ENCODE measurements at places on chromosomes 13 and 19. TPM values are rescaled to one million over a fixed set of nuclear protein-coding genes. Genes with fewer than 3 reads are reported as not detected.

GRCh38 chr13:93635616-93636032 is 409.0 kb downstream of the GPC6 start:
- DNase-seq, result no peak

- no peak for DNase-seq
Observed at GRCh38 chr19:49973987-49974386, 13.0 kb upstream of the SIGLEC11 start.

- DNase-seq, result no peak
Observed at GRCh38 chr19:46875234-46875633, 14.4 kb downstream of the ARHGAP35 start.

- no peak for DNase-seq
Observed at GRCh38 chr19:49848938-49849337, 2.0 kb upstream of the PTOV1 start.

GRCh38 chr13:113466383-113466782 is 13.1 kb upstream of the ADPRHL1 start:
- no peak for DNase-seq

DNA sequence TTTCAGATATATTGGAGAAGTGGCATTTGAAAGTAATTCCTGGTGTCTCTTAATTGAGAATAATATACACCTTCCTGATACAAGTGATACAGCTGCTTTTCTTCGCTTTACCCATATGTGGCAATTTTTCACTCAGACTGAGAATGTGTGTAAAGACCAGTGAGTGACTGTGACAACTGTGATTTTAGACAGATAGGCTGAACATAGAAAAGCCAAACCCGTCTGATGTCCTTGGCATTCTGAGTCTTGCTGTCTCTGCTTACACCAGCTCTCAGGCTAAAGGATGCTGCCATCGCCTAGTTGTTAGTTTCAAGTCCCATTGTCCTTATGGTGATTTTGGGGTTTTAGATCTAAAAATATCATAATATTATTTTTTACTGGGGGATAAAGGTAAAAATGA is 492.6 kb downstream of the RFC3 start:
- DNase-seq, result no peak

- peak; percentile 14 for DNase-seq
Observed at GRCh38 chr19:50315773-50316448, 13.3 kb downstream of the KCNC3 start.

- DNase-seq, result no peak
Observed at GRCh38 chr13:19822673-19823072, 39.9 kb upstream of the PSPC1 start.

GRCh38 chr13:112845511-112846144 is 123.4 kb upstream of the MCF2L start:
- DNase-seq, result no peak

DNA sequence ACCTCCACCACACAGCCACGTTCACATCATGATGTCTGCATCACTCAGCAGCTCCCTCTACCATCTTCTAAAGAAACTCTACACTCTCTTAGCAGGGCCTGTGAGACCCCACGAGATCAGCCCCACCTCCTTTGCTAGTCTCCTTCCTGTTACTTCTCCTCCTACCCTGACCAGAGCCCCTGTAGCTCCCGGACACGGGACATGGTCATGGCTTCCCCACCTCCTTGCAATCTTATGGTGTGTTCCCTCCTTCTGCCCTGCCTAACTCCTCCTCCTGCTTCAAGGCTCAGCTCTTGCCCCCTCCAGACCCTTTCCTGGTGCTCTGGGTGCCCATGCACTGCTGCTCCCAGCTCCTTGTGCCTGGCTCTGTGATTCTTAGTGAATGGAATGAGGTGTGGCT is 8.1 kb upstream of the MRPS31 start:
- no peak for DNase-seq

DNA sequence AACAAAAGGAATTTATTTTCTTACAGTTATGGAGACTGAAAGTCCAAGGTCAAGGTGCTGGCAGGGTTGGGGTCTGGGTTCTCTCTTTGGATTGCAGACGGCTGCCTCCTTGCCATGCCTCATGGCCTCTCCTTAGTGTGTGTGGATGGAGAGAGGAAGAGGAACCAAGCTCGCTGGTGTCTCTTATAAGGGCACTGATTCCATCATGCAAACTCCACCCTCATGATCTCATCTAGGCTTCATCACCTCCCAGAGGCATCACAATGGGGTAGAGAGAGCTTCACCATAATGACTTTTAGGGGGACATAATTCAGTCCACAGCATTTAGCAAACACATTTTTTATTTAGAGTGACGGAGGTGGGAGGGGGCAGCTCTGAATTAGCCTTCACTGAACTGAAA is 104.9 kb upstream of the ABCC4 start:
- DNase-seq, result no peak

- DNase-seq, result no peak
Observed at GRCh38 chr13:109281903-109282635, 504.3 kb downstream of the IRS2 start.

DNA sequence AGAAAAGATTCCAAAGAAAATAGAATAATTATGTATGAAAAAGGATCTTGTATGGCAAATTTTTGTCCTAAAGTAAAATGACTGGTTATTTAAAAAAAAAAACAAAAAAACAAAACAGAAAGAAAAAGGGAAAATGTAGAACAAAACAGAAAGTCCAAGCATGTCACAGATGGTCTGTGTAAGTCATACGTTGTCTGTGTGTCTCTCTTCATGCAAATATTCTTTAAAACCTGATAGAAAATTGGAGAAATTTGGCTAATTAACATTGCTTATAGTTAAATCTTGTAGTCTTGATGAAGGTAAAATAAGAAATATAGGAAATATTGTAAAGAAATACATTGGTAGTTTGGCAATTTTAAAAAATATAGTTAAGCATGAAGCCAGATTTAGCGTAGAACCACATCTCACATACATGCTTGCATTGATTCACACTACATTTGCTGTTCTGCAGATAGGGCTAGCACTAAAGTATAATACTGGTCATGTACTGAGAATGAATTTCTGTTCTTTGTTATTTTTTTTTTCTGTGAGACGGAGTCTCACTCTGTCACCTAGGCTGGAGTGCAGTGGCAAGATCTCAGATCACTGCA is 58.4 kb downstream of the SPRYD7 start:
- DNase-seq, result no peak

DNA sequence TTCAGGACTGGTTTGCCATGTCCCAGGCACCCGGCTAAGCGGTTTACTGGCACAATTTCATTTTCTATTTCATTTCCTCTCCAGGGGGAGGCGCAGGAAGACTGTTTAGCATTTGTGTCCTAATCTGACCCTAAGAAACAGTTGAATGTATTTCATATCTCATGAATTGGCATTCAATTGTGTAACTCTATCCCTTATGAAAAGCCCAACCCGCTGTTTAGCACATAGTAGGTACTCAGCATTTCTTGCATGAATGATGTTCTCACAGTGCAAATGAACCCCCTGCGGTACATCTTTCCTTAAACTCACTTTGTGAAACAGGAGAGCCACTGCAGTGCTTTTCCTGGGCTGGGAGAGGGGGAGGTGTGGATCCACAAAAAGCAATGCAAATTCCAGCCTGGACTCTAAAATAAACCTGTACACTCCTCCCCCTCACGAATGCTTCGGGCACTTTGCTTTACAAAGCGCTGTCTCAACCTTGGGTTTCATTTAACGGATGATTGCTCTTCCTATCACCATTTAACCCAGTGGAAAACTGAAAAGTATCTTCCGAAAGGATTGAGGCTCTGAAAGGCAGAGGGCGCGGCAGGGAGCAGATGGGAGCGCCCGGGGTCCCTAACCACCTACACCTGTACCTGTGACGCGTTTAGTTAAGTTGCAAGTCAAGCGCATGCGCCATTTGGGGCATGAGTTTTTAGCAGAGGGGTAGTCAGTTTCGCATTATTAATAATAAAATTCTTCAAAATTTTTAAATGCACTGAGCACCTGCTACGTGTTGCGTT is 1.2 kb upstream of the EEF2 start:
- peak; percentile 59 for DNase-seq

DNA sequence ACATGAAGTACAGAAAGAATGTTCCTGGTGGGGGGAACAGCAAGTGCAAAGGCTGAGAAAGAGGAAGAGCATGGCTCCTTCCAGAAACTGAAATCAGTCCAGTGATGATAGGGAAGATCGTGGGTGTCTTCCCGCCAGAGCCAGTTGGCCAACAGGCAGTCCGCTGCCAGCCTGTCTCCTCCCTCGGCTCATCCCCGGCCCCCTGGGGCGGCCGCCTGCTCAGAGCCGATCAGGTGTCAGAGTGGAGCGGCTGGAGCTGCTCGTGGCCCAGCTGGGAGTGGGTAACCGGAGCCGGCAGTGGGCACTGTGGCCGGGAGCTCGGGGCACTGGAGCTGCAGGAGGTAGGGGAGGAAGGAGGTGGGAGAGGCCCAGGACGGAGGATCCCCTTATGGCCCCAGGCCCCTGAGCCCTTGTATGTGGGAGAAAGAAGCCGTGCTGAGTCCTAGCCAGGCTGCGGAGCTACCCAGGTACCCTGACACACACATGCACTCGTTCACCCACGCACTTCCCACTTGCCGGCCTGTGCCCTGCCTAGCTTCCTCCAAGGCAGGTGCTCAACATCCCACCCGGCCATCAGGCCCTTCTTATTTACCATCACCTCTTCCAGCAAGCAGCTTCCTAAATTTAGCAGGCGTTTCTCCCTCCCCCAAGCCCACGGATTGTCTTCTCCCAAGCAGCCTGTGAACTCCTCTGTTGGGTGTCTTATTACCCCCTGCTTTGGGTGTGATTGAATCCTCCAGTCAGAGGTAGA is 1.7 kb downstream of the ANKRD24 start:
- DNase-seq, result peak; percentile 73

- DNase-seq, result no peak
Observed at GRCh38 chr13:80598189-80598588, 257.3 kb upstream of the SPRY2 start.

GRCh38 chr19:39531834-39532232 is 819 bp downstream of the EID2B start:
- no peak for DNase-seq

- no peak for DNase-seq
Observed at GRCh38 chr13:43306372-43306771, 283.0 kb downstream of the DNAJC15 start.

DNA sequence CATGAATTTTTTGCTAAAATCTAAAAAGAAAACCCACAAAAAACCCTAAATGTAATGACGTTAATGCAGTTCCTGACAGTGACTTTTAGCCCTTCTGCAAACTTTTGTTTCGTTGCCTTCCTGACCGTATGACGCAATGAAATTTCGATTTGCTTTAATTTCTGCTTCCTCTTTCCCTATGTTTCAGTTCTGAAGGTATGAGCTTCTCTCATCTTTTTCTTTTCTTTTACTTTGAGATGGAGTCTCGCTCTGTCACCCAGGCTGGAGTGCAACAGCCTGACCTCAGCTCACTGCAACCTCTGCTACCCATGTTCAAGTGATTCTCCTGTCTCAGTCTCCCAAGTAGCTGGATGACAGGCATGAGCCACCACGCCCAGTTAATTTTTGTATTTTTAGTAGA is 6.1 kb upstream of the LILRA5 start:
- no peak for DNase-seq

DNA sequence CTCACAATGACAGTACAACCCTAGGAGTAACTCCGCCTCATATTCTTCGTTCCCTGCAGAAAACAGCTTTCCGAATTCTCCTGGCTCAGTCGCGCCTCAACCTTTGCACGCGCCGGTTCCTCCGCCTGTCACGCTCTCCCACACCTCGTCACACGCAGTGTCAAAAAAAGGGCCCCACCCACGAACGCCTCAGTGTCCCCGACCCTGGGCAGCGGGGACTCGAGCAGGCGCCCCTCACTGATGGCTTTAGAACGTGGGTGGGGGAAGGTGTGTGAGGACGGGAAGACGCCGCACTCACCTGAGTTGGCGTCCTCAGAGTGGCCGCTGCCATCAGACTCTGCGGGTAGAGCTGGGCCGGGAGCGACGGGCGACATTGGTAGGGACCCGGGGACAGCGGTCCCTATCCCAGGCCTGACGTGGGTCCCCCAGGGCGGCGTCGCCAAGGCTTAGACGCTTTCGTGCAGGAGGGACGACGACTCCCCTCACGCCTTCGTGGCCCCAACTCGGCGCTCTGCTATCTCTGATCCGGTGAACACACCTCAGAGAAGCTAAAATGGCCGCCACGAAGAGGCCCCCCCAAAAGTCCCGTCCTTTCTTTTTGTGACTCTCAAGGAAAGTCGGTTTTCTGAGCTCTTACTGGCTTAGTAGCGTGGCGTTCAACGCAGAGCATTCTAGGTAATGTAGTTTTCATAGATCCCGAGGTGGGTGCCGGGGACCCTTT is at the start of gene ZNF154:
TSS of gene ZNF154 (minus strand) at position 564 of the 721 bp plus-strand sequence. CDS start at position 331, 233 bp downstream.
- DNase-seq, result peak; percentile 18

GRCh38 chr13:23995283-23996073 is 98.2 kb upstream of the C1QTNF9B start:
- no peak for DNase-seq

- DNase-seq, result no peak
Observed at GRCh38 chr19:7078008-7078407, 8.5 kb downstream of the ZNF557 start.

DNA sequence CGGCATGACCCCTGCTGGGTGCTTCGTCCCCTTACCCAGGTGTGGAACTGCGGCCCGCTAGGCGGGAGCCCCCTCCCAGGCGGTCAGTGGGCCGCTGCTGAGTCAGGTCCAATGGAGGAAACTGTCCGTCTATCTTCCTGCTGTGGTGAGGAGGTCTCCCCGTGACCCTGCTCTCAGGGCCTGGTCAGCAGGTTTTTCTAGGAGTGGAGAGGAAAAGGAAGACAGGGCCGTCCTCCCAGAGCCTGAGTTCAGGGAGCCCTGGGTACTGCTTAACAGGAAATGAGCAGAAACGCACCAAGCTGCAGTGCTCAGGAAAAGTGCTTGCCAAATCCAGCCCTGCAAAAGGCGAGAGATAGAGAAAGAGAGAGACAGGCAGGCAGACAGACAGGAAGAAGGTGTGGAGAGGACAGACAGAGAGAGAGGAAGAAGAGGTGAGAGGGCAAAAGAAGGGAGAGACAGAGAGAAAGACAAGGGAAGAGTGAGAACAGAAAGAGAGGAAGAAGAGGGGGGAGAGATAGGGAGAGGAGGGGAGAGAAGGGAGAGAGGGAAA is 10.3 kb downstream of the SH3GL1 start:
- no peak for DNase-seq

Gene DGKH
- 0.87 TPM for polyA plus RNA-seq

Gene IZUMO2
- not detected for polyA plus RNA-seq

Gene GFY
- polyA plus RNA-seq, result not detected

Gene CD79A
- polyA plus RNA-seq, result 0.23 TPM

Gene SH2D3A
- 31.9 TPM for polyA plus RNA-seq

Gene TSKS
- polyA plus RNA-seq, result 0.35 TPM

Gene ZNF534
- polyA plus RNA-seq, result not detected

Gene ATXN8OS
- not detected for polyA plus RNA-seq

Gene FGF21
- not detected for polyA plus RNA-seq

Gene TEX30
- 9.6 TPM for polyA plus RNA-seq

Gene NANOS3
- 3.1 TPM for polyA plus RNA-seq

Gene HAUS5
- 22.5 TPM for polyA plus RNA-seq

Gene CEACAM3
- polyA plus RNA-seq, result not detected

Gene METTL21C
- polyA plus RNA-seq, result not detected
